ENCODE measurements at places on chromosomes 1 and 21.

GRCh38 chr1:210151052-210151672 lies 81.4 kb upstream of the SERTAD4 start:
- DNase-seq: no peak

DNA sequence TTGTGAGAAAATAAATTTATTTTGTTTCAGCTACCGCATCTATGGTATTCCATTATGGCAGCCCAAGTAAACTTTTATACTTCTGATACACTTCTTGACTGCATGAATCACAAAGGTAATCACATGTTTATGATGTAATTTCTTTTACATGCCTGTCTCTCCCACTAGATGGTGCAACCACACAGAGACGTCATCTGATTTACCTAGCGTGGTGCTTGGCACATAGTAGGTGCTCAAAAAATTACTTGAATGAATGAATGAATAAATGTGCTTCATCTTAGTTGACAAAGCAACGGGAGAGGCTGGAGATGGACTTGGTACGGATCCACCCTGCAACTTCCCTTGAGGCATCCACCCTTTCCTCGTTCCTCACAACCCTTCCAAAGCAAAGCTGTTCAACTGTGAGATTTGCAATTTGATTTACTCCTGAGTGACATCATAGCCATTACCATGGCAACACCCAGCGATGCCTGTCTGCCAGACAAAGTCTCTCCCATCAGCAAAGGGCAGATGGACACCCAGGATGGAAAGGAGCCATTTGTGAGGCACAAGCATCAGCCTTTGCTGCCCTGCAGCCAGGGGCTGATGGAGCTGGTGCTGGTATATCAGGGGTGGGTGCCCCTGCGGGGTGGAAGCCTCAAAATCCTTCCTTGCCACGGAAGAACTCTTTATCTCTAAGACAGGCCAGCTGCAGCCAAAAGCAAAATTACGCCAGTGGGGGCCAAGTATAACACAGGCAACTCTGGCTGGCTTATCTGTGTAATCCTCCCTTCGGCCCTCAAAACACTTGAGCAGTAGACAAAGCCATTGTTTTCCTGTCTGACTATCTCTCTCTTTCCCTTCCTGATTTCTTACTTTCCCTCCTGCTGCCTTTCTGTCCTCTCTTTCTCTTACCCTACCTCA lies 18.9 kb upstream of the VWA5B1 start:
- no peak for DNase-seq

DNA sequence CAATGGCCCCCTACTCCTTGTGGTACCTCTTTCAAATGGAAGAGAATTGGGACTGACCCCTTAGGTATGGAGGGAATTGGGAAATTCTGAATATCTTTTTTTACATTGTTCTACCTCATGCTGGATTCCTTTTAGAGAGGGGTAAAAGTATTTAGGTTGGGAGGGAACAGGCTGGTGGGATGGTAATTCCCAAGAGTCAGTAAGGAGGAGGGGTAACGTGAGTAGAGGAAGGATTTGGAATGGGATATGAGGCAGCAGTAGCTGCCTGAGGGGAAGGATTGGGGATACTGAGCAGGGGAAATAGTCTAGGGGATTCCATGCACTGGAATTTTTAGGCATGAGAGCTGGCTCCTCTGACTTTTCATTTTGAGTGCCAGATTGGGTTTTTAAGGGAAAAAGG lies 3.8 kb upstream of the AADACL3 start:
- no peak for DNase-seq

- DNase-seq: no peak
These were observed 87.0 kb upstream of the GALNT2 start for GRCh38 chr1:229980009-229980408.

DNA sequence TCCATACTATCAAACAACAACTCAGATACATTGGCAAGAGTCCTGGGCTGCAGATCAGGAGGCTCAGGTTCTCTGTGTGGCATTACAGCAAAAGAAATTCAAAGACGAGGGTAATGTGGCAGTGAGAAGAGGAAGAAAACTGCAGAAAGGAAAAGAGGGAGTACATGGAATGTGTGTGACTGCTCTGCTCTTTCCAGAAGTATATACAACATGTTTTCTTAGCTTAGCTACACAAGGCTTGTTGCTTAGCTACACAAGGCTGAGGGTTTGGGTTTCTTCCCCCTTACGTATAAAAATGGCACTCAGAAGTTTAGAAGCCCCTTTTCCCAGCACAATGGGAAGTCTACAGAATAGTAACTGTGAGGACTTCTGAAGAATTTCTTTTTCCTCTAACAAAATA lies 86.0 kb downstream of the PRRX1 start:
- DNase-seq: no peak

DNA sequence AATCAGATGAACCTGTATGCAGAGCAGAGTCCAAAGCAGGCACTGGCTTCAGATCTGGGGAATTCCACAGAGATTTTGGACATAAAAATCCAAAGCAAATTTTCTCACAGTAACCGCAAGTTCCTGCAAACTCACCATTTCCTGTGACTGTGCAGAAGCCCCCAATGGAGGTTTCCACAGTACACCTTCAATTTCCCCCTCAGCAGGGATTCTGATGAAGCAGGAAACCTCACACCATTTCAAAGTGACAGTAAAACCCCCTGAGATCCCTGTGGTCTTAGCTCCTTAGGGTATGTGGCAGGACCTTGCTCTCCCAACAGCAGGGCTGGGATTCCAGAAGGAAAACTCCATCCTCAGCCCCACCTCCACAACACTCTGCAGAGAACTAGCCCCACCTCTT lies 6.0 kb upstream of the TGFBR3 start:
- DNase-seq: peak; percentile 28

Measured in iPS-NIHi11 (cell line).